ENCODE measurements at places on chromosomes 12 and 14.

- no peak for DNase-seq
Observed at GRCh38 chr12:117506333-117506732, 144.9 kb upstream of the NOS1 start.

GRCh38 chr14:94098326-94098992 is 12.1 kb upstream of the IFI27 start:
- no peak for DNase-seq

- DNase-seq = no peak
Observed at GRCh38 chr12:56948457-56948777, 9.0 kb downstream of the RDH16 start.

- no peak for DNase-seq
Observed at GRCh38 chr14:104394409-104394851, 185.1 kb upstream of the C14orf180 start.

GRCh38 chr12:129971721-129972120 is 67.9 kb upstream of the TMEM132D start:
- no peak for DNase-seq

DNA sequence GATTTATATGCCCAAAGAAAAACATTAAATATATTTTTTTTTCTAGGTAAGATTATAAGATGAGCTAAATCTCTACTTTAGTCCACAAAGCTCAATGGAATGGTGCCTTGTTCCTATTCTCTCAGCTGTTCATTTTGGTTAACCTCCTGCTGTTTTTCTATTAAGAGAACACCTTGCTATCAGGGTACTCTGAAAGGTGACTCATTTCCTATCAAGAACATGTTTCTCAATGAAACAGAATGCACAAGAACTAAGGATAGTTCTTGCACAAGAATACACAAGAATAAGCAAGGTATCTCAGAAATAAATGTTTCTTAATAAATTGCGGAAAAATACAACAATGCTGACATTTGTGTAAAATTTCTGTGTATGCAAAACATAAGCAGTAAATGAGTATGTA is 14.1 kb downstream of the ABCD2 start:
- peak; percentile 70 for DNase-seq

- no peak for DNase-seq
Observed at GRCh38 chr12:92690601-92691000, 12.2 kb upstream of the PLEKHG7 start.

DNA sequence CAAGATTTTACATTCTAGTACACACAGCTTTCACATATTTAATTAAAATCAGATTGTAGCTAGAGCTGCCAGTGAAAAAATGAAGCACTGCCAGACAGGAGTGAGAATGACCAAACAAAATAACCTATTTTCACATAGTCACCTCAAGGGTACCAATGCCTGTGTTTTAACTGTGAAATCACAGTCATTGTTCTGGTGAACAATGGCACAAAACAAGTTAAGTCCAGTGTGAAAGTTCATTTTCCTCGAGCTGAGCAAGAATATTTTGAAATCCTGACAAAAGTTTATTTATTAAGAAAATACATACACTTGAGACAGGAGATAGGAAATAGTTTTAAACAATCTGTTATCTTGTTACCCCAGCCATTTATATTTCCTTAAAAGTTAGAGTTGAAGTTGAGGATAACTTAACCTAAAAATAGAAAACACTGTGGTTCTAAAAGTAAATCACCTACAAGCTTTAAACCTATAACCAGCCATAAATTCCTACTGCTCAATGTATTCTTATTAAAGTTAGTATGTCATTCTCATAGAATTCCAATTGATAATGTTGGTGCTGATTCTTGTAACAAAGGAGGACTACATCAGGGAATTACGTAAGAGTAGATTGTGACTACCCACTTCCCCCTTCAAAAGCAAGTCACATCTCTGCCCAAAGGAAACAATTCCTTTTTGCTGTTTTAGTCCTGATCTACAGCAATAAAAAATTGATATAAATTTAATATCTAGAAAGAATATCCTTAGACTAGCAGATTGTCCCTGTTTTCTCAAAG is 15.9 kb downstream of the DENND5B start:
- peak; percentile 63 for DNase-seq

- DNase-seq = no peak
Observed at GRCh38 chr12:11622876-11623281, 26.6 kb upstream of the ETV6 start.

GRCh38 chr12:59833408-59833807 is 237.6 kb downstream of the SLC16A7 start:
- no peak for DNase-seq

DNA sequence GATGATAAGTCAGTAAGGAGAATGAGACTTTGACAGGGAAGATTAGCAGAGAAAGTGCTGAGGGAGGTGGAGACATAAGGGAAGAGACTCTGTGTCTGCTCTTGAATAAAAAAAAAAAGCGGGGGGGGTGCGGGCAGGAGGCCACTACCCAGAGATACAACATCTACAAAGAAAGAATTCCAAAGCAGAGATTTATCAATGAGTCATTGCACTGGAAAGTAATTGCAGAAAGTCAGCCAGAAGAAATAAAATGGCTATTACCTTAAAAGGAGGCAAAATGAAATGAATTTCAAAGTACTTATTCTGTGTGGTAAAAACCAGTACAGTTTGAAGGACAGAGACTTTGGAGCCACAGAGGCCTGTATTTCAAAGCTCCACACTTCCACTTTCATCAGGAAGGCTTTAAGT is 267.1 kb upstream of the PRKD1 start:
- DNase-seq = peak; percentile 93

GRCh38 chr12:66884091-66884490 is 205.2 kb upstream of the GRIP1 start:
- DNase-seq = no peak

DNA sequence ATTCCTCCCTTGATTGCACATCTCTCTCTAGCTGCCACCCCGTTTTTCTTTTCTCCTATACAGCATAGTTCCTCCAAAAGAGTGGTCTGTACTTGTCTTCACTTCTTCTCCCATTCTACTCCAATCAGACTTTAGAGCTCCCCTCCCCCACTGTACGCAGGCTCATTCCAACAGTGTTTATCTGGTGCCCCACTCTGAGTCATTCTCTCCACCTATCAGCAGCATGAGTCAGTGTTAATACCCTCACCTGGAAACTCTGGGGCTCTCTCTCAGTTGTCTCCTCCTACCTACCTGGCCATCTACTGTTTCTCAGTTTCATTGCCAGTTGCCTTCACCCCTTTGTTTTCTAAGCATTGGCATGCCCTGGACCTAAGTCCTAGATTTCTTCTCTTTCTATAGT is 175.1 kb upstream of the ARHGAP5 start:
- DNase-seq = no peak

DNA sequence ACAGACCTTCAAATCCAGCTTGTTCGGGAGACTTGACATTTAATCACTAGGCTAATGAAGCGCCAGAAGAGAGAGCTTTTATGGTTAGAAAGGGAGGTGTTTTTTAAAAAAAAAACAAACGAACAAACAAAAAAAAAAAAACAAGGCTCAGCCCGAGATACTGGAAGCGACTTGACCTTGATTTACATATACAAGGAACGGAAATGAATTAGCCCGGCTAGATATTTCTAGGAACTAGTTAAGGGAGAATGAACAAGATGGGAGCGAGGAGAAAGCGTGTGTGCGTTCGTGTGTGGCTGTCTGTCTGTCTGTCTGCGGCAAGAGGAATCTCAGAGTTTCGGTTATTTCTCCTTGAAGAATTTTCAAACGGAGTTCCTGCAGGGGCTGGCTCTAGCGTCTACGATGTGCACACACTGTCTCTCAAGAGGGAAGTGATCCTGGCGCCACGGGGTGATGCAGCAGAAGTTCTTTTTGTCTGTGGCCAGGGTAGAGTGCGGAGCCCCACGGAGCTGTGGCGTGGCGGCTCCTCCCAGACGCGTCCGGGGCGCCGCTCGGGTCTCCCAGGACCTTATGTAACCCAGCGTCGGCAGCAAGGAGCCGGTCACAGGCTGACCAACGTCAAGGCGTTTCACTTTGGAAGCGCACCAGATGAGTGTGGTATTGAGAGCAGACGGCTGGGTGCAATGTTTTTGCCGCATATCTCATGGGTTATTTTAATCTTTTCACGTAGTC is 18.8 kb downstream of the SOCS2 start:
- peak; percentile 87 for DNase-seq

GRCh38 chr12:43338848-43339526 is 213.0 kb downstream of the ADAMTS20 start:
- peak; percentile 74 for DNase-seq

DNA sequence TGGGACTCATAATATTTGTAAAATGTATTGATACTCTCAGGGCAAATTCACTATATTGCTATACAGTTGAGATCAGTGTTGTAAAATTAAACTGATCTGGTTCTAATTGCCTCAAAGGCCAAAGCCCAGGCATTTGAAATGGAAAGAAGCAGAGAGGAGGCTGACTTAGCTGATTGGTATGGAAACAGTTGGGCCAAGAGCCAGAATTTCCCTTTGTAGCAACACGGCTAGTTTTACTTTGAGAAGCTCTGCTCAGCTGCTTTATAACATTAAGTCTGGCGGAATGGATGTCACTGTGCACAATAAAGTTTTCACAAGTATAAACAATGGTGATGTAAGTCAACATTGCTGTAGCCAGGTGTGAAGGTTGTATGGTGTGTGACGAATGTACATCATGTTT is 186.4 kb downstream of the MSRB3 start:
- DNase-seq = peak; percentile 90

- no peak for DNase-seq
Observed at GRCh38 chr12:20142956-20143355, 225.4 kb upstream of the PDE3A start.

- peak; percentile 20 for DNase-seq
Observed at GRCh38 chr12:48601013-48601756, 31.3 kb upstream of the LALBA start.

DNA sequence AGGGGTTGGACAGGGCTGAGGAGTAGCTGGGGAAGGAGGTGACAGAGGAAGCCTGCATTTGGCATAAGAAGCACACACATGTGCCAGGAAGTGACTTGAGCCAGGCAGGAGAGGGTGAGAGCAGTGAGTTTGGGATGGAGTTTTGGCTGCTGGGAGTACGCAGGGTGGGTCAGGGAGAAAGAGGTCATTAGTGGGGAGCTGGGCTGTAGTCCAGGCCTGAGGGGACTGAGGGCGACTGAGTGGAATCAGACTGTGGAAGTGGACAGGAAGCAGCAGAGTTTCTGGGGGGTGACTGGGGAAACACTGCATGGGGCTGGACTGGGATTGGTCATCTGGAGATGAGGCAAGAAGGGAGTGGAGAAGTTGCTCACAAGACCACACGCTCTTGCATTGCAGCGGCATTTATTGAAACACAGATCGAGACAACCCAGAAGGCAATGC is 7.6 kb downstream of the KRT85 start:
- no peak for DNase-seq

All from astrocyte (in vitro differentiated cells and primary cell).